Renal cortical epithelial cell (primary cell): ENCODE measurements at places on chromosomes 3 and 15. TPM values are rescaled to one million over a fixed set of nuclear protein-coding genes. Genes with fewer than 3 reads are reported as not detected.

The CCR8 gene
- 1.0 TPM in 1 of 2 replicates, not detected in the other for total RNA-seq

DNA sequence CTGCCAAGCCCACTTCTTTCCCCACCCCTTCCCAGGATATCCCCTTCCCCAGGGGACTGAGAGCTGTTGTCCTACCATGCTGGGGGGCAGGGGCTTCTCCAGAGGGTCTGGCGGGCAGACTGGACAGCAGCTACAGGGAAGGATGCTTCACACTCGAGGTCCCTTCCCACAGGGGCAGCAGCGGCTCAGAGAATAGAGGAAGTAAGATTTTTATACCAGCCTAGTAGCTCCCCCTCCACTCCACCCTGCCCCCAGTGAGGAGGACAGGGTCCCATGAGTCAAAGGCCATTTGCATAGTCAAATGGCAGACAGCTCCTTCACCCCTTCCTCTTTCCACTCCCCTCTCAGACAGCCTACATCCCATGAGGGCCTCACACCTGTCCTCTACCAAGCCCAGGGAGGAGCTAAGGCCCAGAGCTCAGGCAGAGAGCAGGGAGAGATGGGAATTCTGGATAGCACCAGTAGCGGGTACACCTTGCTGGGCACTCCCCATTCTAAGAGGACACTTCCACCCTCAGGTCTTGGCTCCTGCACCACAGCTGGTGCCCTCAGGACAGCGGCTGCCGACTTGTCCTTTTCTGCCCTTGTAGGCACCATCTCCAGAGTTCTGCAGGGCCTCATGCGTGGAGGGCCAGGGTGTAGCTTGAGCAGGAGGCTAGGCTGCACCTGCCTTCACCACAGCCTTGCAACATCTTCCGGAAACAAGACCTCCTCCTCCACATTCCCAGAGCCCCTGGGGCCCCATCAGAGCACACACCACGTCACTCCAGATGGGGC lies at the start of gene TLR9:
Gene TLR9, minus strand, starts transcription at position 194 of the 777 bp plus-strand sequence. Its CDS starts 116 bp downstream, at position 78.
- no peak for DNase-seq

GRCh38 chr3:37237252-37237651 lies 62.9 kb upstream of the LRRFIP2 start:
- no peak for DNase-seq

DNA sequence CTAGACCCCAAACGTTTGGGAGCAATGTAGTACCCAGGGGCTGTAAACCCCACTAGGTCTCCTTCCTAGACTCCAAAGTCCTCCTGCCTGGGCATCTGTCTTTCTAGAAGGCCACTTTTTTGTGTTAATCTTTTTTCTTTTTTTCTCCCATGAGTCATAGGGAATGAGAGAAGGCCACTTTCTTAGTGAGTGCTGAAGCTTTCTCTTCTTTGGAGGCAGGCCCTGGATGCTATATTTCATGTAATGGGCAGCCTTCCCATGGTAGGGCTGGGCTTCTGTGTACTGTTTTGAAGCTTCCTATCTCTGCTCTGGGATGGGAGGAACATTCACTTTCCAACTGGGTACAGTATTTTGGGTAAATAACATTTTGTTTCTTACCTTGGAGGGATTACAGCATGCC lies 15.2 kb upstream of the RTP2 start:
- no peak for DNase-seq
